M059J (cell line): ENCODE measurements at places on chromosomes 1 and 21. TPM values are rescaled to one million over a fixed set of nuclear protein-coding genes. Genes with fewer than 3 reads are reported as not detected.

ZNF648 gene
- not detected in 2 replicates for total RNA-seq

DLGAP3 gene
- 0.05 TPM in 1 of 2 replicates, not detected in the other for total RNA-seq

DNA sequence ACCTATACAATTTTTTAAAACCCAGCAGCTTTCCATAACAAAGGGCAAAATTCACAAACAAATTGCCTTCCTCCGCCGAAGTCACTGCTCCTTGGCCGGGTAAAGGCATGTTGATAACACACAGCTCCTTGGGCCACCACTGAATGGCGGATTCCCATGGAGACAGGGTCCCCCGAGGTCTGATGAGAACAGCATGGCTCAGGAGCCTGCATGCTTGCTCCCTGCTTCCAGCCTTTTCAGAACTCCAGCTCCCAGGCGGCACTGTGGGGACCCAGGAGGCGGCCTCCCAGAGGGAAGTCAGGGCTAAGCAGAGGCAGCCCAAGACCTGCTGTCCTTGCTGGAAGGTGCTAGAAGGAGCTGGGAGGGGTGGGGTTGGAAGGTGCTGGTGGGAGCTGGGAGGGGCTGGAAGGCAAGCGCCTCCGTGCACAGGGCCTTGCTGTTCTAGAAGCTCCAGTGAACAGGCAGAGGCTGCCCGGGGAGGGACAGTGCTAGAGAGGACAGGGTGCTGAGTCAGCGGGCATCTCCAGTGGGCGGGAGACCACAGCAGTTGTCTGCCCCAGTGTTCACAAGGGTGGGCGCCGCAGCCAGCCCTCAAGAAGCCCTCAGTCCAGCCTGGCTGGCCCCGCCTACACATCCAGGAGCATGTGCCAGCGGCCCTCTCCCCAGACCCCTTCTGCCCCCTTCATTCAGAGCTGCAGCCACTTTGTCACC, 35.1 kb downstream of the PRDM16 start:
- DNase-seq, result no peak

DNA sequence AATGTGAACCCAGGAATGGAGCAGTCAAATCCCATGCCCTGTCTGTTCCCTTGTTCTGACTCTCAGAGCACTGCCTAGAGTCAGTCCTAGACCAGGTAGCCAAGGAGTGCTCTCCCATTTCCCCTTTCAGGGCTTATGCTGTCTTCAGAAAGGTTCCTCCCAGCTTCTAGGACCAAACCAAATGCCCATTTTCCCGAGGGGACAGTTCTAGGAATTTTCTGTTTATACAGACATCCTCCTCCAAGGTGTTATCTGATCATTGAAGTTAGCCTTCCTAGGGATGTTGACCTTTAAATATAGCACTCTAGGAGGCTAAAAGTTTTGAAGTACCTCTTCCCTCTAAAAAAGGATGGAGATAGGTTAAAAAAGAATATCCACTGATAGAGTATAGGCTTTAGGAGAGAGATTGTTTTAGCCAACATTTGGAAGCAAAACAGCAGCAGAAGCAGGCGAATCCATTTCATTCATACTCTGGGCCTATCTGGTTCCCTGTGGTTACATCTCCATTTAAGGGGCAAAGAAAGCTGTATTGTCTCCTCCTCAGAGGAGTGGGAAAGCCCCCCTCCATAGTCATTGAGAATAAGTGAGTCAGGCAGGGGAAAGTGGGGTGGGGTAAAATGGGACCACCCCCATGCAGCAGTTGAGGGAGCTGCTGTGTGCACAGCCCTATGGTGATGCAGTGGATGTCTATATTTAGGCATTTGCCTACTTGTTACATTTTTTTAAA, 126.5 kb downstream of the SPATA46 start:
- DNase-seq, result no peak
